ENCODE measurements at places on chromosomes 5 and 9.

- no peak for DNase-seq
Observed at GRCh38 chr5:143644727-143645126, 167.2 kb upstream of the HMHB1 start.

DNA sequence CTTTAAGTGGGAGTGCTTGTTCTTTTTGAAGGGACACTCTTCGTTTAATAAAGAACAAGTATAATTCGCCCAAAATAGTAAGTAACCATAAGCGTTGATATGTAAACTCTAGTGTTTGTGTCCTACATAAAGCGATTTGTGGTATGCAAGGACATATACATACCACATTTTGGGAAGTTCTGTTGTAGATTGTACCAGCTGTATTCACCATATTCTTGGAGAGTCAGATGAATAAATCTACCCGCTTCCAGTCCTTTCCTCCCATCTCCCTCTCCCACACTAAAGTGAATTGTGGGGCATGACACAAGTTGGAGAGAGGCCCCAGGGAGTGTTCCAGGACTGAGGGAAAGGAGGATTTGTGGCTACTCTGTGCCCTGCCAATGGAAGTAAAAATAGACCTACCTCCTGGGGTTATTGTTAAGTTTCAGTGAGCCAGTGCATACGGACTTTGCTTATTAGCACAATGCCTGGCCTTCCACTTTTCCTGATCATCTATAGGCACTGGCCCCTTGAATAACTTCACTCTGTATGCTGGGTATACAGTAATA is 40.6 kb downstream of the ARHGAP26 start:
- DNase-seq = no peak

DNA sequence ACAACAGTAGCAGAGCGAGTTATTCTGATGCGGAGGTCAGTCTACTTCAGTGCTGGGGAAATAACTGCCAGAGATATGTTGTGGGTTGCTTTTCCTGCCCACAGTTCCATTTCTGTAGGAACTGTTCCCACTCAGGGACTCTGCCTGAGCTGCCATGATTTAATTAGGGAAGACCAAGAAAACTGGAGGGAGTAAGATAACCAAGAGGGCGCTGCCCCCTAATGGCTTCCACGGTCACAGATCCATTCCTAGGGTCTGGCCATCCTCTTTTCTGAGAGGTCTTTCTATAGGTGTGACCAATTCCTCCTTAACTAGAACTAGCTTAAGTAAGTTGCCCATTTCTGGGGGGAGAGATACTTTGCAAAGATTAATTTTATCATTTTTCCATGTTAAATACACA is 125.9 kb downstream of the APBA1 start:
- no peak for DNase-seq

DNA sequence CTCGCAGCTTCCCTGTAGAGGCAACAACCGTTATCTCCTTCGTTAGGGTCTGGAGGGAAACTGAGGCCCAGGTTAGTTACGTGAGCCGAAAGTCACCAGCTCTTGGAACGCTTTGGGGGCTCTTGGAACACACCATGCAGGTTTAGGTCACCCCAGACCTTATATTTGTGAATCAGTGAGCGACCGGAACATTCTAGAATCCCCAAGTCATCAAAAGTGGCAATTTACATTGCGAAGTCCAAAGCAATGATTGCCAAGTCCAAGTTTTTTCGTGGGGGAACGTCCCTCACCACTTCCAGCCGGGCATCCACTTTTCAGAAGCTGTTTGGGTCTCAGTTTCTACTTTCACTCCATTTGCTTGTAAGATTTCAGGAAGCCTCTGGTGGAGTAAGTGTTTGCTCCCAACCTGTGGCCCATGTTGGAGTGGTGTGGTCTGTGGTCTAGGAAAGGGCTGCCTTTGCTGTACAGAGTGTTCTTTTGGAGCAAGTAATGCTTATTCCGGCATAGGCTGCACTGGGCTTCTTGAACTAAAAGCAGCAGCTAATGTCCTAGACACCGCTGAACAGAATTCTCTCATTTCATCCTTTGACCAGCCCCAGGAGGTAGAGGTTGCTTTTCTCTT is 32.8 kb upstream of the SPRY4 start:
- DNase-seq = no peak

- no peak for DNase-seq
Observed at GRCh38 chr5:132230871-132231270, 3.2 kb upstream of the P4HA2 start.

DNA sequence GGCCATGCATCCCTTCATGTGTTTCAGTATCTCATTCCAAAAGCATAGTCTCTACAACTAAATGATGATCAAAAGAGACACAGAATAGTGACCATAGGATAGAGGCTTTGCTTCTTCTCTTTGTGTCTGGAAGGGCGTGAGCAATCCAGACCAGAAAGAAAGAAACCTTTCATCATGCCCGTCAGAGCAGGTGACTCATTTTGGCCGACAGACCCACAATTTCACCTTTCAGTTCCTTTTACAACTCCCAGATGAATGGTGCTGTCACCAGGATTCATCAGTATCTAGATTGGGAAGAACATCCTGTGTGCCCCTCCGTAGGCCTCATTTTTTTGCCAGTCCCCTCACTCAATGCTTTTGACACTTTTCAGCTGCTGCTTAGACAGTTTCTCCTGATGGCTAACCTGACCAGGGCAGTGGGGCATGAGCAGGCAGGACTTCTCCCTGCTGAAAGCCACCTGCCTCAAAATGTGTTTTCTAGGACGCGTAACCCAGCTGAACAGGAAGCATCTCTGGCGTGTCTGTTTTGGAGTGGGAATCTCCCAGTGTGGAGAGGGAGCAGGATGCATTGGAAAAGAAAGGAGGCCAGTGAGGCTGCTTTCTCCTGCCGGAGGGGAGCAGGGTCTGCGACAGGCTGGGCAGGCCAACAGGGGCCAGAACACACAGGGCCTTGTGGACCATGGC is 21.2 kb downstream of the ABLIM3 start:
- peak; percentile 60 for DNase-seq

- DNase-seq = no peak
Observed at GRCh38 chr5:71744009-71744790, 25.1 kb downstream of the CARTPT start.

DNA sequence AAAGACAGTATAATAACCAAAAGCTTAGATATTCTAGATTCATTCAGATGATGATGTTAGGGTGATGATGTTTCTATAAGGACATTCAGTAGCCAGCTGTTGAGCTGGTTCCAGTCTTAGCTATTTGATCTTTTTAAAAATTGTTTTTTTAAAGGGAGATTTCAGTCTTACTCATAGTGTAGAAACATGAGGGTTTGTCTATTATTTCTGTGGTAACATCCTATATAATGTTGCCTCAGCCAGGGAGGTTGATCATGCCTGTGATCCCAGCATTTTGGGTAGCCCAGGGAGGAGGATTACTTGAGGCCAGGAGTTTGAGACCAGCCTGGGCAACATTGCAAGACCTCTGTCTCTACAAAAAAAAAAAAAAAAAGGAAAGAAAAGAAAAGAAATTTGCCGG is 167.8 kb downstream of the DOCK2 start:
- no peak for DNase-seq

DNA sequence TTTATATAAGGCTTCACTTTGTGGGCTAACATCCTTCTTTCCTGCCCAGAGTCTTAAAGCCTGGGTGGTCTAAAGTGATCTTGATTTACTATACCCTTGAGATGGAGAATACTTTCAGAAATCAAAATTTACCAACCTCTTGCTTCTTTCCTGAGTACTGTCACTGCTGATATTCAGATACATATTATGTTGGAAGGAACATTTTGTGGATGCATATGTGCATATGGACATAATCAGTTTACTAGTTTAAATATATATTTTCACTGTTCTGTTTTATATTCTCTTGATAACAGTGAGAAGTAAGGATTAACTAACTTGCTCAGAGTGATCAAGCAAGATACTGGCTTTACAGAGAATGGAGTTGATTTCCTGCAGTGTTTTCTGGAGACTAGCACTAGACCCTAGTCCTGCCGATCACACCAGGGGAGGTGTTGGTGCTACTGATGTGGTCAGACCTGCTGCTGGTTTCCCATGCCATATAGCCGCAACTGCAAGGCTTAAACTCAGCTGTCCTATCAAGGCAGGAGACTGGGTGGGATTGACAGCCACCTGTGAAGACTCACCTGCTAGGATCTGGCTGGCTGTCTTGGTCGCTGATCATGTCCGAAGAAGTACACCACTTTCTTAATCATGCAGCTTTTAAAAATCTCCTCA is 57.6 kb downstream of the SLF1 start:
- DNase-seq = no peak

GRCh38 chr5:76762484-76762883 is 46.6 kb downstream of the F2R start:
- no peak for DNase-seq

- peak; percentile 32 for DNase-seq
Observed at GRCh38 chr9:125240649-125240999, 519 bp downstream of the HSPA5 start.

- DNase-seq = peak; percentile 0
Observed at GRCh38 chr5:113989278-113989912, 372.5 kb upstream of the KCNN2 start.

DNA sequence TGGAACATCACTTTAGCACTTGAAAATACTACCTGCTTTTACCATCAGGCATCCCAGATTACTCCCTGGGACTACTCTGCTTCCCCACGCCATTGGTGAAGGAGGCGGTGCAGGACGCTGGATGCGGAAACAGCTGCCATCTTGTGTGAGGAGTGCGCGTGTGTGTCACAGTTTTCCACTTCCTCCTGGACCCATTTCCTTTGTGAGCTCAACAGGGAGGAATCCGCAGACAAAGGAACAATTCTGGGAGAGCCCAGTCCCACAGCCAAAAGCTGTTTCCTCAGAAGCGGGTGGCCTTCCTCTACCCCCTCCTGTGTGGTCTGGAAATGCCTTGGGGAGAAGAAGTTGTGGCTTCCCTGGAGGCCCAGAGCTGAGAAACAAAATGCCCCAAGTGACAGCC is 16.8 kb downstream of the AFAP1L1 start:
- no peak for DNase-seq

DNA sequence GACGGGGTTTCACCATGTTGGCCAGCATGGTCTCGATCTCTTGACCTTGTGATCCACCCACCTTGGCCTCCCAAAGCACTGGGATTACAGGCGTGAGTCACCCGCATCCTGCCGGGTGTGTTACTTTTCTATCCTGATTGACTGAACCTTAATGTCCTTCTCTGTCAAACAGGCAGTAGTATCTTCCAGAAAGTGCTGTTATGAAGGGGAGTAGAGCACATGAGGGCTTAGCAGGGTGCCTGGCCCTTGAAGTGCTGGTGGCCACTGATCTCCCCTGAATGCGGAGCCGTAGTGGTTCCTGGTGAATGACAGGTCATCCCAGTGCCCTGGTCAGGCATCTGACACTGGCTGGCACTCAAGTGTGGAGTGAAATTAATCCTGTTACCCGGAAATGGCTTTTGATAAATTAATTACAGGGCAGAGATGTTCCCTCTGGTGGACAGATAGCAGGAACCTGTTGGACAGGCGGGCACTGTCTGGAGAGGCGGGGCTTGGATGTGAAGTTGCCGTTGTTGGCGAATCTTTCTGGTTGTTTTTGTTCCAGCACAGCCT is 28.4 kb downstream of the PRRC2B start:
- DNase-seq = peak; percentile 64

DNA sequence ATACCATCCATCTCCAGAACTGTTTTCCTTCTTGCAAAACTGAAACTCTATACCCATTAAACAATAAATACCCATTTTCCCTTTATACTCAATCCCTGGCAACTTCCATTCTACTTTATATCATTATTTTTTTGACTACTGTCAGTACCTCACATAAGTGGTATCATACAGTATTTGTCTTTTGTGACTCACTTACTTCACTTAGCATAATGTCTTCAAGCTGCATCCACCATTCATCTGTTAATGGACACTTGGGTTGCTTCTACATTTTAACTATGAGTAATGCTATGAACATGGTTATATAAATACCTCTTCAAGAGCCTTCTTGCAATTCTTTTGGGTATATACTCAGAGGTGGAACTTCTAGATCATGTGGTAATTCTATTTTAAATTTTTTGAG is 11.6 kb upstream of the TYRP1 start:
- DNase-seq = no peak

GRCh38 chr5:93274291-93274690 is 306.7 kb downstream of the NR2F1-AS1 start:
- no peak for DNase-seq

GRCh38 chr9:78004478-78005229 is 27.0 kb downstream of the GNAQ start:
- DNase-seq = no peak

GRCh38 chr9:97525451-97525850 is 24.0 kb downstream of the TMOD1 start:
- DNase-seq = peak; percentile 61

DNA sequence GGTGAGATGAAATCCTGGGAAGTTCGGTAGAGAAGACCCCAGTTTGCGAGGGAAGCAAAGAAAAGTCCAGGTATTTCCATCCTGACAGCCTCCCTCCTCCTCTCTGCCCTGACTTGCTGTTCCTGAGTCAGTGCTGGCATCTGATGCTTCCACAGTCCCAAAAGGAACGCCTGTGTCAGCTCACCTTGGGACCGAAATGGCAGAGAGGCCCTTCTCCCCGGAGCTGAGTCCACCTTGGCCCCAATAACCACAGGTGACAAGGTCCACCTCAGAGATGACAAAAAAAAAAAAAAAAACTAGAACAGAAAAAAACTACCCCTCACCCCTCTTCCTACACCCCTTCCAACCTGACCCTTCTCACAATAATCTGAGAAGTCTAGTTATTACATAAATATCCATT is 31.6 kb downstream of the SLC6A7 start:
- DNase-seq = no peak
